Activated CD4-positive, CD25-positive, alpha-beta regulatory T cell (primary cell): ENCODE measurements at places on chromosomes 2 and 18.

DNA sequence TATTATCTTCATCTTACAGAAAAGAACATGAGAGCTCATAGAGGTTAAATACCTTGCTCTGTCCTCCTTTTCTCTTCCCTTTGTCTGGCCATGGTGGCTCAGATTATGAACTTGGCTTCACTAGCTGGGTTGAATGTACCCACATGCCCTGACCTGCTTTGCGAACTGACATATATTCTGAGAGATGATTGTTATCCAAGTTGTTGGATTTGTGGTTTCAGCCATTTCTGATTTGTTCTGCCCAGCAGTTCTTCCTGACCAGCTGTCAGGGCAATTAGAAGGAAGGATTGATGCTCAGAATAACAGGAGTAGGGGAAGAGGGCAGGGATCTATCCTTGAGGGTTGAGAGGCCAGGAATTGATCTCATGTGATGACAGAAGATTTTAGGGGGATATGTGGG lies 236.8 kb upstream of the FAM98A start:
- no peak for DNase-seq

DNA sequence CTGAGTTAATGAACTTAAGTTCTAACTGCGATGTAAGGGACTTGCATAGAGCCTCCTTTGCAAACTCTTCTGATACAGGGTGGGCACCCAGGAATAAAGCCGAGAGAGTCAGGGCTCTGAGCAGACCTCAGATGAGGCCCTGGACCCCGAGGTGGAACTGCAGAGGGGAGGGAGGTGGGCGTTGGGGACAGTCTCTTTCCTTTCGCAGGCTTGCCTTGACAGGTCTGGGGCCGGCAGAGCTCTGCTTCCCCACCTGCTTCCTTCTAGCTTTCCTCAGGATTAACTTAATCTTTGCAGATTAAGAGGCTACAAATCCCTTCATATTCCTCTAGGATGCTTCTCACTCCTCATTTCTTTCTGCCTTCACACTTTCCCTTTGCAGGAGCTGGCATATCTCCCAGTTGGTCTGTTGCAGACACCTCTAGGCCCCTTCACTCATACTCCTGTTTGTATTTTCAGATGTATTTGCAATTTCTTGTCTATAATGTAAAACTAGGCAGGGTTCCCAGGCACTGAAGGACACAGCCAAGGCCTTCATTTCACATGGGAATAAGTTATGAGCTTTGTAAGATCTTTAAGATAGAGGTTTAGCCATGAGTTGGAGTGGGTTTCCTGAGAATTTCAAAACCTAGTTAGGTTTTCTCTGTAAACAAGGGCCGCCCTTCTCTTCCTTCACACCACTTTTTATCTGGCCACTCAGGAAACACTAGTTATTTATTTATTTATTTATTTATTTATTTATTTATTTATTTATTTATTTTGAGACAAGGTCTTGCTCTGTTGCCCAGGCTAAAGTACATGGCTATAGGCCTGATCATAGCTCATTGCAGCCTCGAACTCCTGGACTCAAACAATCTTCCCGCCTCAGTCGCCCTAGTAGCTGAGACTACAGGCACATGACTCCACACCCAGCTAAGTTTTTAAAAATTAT lies 70.9 kb downstream of the MTCL1 start:
- no peak for DNase-seq

GRCh38 chr2:157259386-157259785 lies 1.9 kb downstream of the GALNT5 start:
- no peak for DNase-seq

- no peak for DNase-seq
Measured at GRCh38 chr18:76450452-76451395, 44.3 kb downstream of the ZNF516 start.

- no peak for DNase-seq
Measured at GRCh38 chr2:161981679-161982250, 92.2 kb downstream of the DPP4 start.

DNA sequence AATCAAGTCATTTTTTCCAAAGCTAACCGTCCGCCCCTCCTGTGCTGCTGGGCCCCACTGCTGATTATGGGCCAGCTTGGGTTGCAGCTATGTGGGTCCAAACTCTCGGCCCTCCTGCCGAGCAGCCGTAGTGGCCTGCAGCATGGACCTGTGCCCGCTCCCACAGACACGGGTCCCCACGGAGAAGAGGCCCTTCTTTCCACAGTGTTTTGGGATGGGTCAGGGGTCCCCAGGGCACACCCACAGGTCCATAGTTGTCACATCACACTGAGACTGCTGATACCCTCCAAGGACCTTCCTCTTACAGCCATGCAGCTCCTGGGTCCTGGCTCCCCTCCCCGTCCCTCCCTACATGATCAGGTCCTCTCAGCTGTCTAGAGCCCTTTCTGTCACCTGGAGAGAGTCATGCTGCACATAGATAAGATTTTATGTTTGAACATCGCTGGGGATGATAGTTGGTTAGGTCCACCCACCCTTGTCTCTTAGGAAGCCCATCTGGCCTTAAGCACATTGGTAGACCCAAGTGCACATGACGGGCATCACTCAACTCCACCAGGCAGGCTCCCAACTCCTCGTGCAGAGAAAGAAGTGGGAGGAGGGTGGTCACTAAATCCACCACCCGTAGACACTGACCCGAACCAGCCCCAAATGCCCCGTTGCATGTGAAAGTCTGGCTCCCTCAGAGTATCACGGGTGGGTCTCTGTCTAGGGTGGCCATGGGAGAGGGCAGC lies 17.5 kb downstream of the GPR55 start:
- no peak for DNase-seq

DNA sequence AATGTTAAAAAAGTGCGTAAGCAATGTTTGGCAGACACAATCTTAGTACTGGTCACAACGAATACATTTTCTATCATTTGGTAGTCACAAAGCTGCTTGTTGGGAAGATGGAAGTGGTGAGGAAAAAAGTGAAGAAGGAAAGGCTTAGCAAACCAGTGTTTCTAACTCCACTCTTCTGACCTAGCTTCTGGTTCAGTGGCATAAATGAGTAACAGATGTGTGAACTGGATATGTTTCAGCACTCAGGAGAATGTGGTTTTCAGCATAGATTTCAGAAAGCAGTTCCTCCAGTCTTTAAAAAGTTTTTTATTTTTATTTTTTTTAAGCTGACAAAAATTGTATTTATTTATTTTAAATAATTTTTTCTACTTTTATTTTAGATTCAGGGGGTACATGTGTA lies 357.1 kb downstream of the CPS1 start:
- DNase-seq = no peak

- DNase-seq = no peak
Measured at GRCh38 chr2:75130171-75130570, 69.1 kb downstream of the TACR1 start.

DNA sequence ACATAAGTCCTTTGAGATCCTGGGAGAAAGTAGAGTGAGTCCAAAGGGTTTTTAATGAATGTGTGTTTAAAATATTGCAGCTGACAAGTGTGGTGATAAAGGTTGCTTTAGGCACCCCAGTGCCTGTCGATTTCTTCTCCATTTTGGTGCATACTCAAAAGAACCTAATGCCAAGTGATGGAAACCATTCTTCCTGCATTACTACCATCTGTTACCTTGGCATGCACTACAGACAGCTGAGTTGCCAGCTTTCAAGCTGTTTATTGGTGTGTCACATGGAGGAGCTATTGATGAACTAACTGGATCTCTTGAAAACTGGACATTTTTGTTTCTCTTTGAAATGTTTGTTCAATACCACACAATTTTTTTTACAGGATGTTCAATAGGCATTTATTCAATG lies 350.0 kb downstream of the AKAIN1 start:
- DNase-seq = no peak

- DNase-seq = no peak
Measured at GRCh38 chr18:6994771-6995430, 122.7 kb downstream of the LAMA1 start.

GRCh38 chr2:40178971-40179370 lies 272.9 kb downstream of the SLC8A1 start:
- DNase-seq = no peak

DNA sequence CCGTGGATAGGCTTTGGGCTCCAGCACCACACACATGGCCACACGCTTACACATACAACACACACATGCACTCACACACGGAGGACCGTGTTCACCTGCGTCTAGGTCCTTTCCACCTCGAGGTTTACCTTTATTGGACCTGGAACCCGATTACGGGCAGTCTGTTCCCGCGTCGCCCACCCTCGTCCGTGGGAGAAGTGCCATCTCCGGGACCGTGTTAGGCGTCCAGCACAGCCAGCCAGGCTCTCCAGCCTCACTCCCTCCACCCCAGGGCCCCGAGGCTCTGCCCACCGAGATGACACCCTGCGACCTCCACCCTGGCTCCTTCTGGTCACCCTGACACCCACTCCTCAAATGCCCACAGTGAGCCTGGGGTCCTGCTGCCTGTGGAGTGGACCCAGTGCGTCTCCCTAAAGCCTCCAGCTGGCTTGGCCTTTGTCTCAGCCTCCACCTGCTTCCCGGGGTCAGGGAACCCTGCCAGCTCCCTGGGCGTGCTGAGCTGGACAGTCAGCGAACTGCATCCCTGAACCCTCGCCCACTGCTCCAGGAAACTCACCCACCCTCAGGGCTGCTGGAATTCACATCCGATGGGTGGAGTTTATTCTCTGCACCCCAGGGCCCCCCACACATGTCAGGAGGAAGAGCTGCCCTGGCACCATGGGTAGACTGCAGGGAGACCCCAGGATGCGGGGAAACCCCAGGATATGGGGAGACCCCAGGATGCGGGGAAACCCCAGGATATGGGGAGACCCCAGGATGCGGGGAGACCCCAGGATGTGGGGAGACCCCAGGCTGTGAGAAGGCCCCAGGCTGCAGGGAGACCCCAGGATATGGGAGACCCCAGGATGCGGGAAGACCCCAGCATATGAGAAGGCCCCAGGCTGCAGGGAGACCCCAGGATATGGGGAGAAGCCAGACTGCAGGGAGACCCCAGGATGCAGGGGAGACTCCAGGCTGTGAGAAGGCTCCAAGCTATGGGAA lies 33.0 kb downstream of the ADI1 start:
- DNase-seq = no peak

DNA sequence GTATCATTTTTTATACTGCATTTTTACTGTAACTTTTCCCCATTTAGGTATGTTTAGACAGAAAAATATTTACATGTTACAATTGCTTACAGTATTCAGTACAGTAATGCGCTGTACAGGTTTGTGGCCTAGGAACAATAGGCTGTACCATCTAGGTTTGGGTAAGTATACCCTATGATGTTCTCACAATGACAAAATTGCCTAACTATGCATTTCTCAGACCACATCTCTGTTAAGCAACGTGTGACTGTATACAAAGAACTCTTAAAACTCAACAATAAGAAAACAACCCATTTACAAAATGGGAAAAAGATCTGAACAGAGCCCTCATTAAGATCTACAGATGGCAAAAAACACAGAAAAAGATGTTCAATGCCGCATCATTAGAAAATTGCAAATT lies 29.4 kb downstream of the FAM210A start:
- no peak for DNase-seq

GRCh38 chr2:181812106-181812743 lies 79.3 kb upstream of the ITPRID2 start:
- no peak for DNase-seq

- DNase-seq = no peak
Measured at GRCh38 chr2:119283873-119284331, 60.3 kb downstream of the STEAP3 start.

DNA sequence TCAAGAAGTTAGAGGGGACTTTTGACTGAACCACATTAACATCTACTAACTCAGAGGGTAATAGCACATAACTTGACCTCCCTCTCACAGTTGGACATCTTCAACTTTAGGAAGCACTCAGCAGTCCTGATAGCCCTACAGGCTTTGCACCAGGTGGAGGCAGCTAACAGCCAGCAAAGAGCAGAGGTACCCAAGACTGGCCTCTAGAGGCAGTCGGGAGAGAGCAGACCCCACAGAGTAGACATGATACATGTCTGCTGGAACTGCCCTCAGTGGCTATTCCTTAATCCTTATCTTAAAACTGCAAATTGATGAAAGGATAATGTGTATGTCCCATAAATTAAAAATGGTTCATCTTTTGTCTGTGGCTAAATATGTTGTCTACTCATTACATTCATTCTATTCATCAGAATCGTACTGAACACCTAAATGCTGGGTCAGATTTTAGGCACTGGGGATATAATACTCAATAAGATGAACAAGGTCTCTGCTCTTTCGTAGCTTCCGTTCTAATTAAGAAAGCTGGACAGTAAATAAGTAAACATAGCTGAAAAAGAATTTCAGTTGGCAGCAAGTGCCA lies 49.8 kb downstream of the CAB39 start:
- no peak for DNase-seq

GRCh38 chr2:49080681-49081080 lies 73.6 kb downstream of the FSHR start:
- no peak for DNase-seq

DNA sequence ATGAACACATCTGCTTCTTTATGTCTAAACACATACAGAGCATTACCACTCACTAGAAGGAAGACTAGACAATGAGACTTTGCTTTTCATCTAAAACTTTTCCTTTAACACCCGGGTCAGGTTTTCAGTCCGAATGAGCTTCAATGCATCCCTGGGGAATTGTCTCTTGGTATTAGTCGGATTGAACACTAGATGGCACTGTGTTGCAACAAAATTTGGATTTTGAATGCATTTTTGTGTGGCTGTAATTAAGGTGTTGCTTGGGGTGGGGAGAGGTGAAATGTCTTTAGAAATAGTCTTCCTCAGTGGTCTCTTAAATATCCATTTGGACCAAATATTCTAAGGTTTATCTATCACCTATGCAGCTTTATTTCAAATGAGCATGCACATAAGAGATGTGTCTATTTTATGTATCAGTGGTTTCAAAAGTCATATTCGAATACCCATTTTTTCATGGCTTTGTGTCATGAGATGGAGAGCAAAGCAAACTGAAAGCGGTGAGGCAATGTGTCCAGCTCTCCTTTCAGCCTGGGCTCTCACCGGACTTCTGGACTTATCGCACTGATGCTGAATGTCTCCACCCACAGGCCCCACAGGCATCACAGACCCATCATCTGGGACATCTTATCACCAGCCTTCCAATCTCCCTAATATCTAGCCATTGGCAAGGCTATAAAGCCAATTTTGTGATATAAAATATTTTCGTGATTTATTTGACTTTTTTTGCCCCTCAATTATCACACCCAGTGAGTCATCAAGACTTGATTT lies 510.3 kb downstream of the RNF144A start:
- no peak for DNase-seq

GRCh38 chr2:14716319-14716718 lies 83.8 kb downstream of the LRATD1 start:
- no peak for DNase-seq

GRCh38 chr2:227607941-227608340 lies 6.7 kb downstream of the SCYGR3 start:
- DNase-seq = no peak
